Activated CD4-positive, alpha-beta T cell treated with anti-CD3 and anti-CD28 coated beads, Interleukin-2, amount 10 ng/mL, durations not matched to agents 24 days and 14 days (primary cell): ENCODE measurements at places on chromosomes 6 and 20. TPM values are rescaled to one million over a fixed set of nuclear protein-coding genes. Genes with fewer than 3 reads are reported as not detected.

Gene MYH7B
- 0.19 and 0.52 TPM in 2 replicates for total RNA-seq

Gene LY6G6C
- total RNA-seq, result not detected in 2 replicates

DNA sequence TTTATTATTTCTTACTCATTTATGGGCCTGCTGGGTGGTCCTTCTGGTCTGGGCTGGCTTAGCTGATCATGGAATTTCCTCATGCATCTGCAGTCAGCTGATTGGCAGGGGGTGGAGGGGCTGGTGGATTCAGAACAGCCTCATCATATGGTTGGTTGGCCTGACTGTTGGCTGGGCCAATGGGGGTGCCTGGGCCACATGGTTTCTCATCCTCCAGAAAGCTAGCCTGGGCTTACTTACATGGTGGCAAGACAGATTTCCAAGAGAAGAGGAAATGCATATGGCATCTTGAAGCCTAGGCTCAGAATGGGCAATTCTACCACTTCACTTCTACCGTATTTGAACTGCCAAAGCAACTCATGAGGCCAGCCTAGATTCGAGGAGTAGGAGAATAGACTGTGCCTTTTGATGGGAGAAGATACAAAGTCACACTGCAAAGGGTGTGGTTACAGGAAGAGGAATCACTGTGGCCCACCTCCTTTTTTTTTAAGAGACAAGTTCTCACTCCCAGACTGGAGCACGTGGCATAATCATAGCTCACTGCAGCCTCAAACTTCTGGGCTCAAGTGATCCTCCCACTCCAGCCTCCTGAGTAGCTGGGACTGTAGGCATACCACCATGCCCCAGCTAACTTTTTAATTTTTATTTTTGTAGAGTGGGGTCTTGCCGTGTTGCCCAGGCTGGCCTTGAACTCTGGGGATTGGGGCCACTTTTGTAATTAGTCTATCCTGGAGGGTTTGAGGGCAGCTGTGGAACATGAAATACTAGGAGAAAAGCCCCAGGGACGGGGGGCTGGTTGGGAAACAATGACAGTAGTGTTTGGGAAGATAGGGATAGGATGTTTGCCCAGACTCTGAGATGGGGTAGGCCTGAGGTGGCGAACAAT, 47.6 kb upstream of the RNF24 start:
- DNase-seq, result no peak

Gene ETV7
- total RNA-seq, result 0.54 and 0.57 TPM in 2 replicates

Gene VSX1
- total RNA-seq, result not detected in 2 replicates

DNA sequence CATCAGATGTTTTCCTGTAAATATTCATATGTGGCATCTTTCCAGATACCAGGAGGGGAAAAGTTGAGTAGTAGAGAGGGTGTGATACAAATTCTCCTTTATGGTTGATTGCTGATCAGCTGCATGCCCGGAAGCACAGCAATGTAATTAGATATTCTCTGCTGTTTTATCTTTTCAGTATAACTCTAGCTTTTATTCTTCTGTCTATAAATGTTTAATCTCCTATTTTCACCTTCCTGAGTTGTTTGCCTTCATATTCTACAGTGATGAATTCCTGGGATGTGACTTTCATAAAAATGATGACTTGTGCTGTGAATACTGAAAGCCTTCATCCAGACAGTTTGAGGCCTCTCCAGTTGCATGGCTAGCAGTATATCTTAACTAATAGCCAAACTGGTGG, 53.7 kb downstream of the SH3BGRL2 start:
- DNase-seq, result no peak

Gene DUSP15
- total RNA-seq, result not detected in 2 replicates

GRCh38 chr6:87378947-87379346, 28.8 kb upstream of the CFAP206 start:
- DNase-seq, result no peak

Gene ACTL10
- 3.7 TPM in 2 replicates for total RNA-seq

DNA sequence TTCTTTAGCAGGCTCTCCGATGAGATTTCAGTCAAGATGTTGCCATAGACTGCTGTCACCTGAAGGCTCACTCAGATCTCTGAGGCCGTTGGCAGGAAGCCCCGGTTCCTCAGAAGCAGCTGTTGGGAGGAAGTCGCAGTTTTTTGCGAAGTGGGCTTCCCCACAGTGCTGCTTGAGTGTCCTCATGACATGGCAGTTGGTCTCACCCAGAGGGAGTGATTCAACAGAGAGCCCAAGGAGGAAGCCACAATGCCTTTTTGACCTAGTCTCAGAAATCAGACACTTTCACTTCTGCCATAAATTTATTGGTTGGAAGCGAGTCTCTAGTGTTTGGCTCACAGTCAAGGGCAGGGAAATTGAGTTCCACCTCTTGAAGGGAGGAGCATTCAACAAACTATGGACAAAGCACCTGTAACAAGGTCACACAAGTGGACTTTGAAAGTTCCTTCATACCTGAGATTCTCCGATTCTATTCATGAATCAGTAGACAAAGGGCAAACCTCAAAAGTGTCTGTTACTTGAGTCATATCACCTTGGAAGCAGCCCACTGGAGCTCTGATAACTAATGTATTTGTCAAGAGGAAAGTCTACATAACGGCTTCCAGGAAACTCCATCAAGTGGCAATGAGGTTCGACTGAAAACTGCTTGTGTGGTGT, 208.3 kb downstream of the TASP1 start:
- DNase-seq, result peak; percentile 74

DNA sequence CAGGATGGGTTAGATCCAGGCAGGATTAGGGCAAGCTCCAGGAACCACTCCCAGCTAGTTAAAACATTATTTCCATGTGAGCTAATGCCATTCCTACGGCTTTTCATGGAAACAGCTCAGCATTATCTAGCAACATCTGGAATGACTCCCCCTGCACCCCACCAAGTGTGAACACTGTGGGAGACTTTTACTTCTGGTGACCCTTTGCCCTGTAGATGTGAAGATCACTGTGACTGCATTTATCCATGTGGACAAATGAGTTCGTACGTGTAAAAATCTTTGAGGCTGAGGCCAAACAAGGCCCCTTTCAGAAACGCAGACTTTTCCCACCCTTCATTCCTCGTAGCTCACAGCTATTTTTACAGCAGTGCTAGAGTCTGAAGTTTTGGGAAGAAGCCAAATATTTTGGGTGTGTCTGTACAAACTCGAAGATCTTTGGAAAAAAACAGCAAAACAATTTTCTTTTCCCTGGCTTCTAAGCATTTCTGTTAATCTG, 221.8 kb upstream of the SOX4 start:
- no peak for DNase-seq

- DNase-seq, result no peak
Observed at GRCh38 chr6:11246722-11247121, 14.3 kb upstream of the NEDD9 start.

DNA sequence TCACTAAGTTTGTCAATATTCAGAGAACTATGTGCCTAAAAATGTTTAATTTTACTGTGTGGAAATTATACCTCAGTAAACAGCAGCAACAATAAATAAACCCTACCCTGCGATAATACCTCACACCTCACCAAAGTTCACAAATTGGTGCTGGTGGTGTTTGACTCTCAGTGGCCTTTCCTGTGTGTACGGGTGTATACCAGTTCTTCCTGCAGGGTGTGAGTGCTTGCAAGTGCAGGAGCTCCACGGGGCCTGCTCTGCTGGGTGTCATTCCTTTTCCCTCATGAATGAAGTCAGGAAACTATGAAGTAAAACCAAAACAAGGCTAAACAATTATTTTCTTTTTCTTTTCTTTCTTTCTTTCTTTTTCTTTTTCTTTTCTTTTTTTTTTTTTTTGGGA, 4.1 kb upstream of the ENPP5 start:
- peak; percentile 64 for DNase-seq

- DNase-seq, result no peak
Observed at GRCh38 chr6:15793288-15793687, 130.5 kb upstream of the DTNBP1 start.

Gene C6orf52
- total RNA-seq, result 2.2 and 3.0 TPM in 2 replicates

DNA sequence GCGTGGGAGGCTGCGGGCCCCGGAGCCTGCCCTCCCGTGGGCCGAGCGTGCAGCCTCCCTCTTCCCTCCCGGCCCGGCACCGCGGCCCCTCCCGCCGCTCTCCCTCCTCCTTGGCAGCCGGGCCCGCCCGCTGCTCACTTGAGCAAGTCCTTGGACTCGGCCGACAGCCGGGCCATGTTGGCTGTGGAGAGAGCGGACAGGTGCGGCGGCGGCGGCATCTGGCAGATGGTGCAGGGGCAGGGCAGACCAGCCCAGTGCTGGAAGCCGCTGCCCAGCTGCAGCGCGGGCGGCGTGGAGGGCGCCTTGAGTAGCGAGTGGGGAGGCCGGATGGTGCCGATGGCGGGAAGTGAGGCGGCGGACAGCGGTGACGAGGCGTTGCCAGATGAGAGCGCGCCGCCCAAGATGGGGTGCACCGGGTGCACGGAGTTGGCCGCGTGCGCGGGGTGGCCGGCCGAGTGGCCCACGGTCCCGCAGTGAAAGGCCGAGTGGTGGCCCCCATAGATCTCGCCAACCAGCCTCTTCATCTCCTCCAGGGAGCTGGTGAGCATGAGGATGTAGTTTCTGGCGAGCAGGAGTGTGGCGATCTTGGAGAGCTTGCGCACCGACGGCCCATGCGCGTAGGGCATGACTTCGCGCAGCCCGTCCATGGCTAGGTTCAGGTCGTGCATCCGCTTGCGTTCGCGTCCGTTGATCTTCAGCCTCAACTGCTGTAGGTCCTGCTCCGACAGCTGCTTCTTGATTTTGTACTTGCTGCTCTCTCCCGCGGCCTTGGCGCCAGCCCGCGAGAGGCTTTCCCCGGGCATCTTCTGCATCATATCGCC, 766 bp downstream of the OLIG3 start:
- DNase-seq, result peak; percentile 74

- no peak for DNase-seq
Observed at GRCh38 chr6:101344885-101345284, 48.6 kb upstream of the GRIK2 start.

GRCh38 chr20:49100972-49101371, 54.9 kb downstream of the CSE1L start:
- DNase-seq, result no peak

Gene KHDRBS2
- total RNA-seq, result not detected in 2 replicates

DNA sequence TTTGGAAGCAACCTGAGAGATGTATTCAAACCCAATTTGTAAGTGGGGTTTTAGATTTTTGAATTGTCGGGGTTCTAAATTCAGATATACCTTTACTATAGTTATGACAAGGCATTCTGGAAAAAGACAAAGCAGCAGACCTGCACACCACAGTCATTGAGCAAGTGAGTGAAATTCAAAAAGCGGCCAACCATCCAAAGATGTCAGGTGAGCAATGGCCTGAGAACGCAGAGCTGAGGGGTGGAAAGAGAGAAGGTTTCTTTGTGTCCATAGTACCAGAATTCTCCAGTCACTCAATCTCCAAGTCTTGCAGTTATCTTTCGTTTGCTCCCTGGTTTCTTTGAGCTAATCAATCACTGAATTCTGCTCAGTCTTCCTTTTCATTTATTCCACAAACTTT, 1.8 kb upstream of the FRK start:
- no peak for DNase-seq

Gene PTCHD4
- not detected in 2 replicates for total RNA-seq

GRCh38 chr6:153263489-153263888, 132.4 kb upstream of the RGS17 start:
- no peak for DNase-seq

DNA sequence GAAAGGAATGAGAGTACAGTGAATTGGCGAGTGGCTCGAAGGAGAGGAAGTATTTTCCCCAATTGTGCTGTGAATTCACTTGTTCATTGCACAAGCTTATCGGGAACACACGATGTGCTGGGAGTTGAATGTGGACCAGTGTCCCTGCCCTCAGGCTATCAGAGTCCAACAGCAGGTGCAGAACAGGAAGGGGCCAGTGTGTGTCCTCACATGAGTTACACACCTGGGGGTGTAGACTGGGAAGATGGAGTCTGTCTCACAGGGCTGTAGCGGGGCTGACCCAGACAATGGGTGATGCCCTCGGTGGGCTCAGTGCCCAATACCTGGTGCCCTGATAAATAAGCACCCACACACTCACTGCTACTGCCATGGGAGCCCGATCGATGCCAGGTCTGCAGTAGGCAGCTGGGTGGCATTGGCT, 14.4 kb downstream of the DUSP22 start:
- DNase-seq, result no peak

Gene NKX2-2
- not detected in 2 replicates for total RNA-seq

GRCh38 chr6:39590871-39591393, 134.3 kb downstream of the KIF6 start:
- DNase-seq, result no peak
